ENCODE measurements at places on chromosomes 13 and 19.

DNA sequence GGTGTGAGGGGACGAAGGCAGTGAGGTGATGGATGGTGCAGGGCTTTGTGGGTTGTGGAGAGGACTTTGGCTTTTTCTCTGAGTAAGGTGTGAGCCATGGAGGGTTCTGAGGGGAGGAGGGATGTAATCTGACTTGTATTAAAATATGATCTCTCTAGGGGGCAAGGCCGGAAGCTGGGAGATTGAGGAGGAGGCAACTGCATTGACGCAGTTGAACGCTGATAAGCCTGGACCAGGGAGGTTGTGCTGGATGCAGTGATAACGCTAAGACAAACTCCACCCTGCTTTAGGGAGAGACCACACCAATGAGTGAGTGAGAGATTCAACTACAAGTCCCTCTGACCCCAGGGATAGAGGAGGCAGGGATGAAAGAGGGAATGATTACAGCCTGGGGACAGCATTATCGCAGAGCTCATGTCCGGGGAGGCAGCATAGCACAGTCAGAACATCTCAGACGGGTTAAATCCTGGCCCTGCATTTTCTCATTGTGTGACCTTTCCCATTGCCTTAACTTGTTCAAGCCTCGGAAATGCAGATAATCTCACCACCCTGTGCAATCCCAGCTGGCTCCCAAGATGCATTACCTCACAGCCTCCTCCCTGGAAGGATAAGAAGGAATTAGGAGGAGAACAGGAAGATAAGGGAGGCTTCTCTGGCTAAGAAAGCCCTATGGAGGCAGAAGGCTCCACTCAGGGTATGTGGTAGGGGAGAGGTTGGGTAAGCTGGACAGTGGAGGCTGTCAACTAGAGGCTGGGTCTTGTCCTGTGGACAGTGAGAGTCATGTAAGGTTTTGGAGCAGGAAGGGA, 124.2 kb downstream of the CACNA1A start:
- DNase-seq = no peak

GRCh38 chr13:52348983-52349780, 56.8 kb downstream of the THSD1 start:
- no peak for DNase-seq

GRCh38 chr13:46296921-46297320, 85.2 kb downstream of the LRRC63 start:
- DNase-seq = no peak

DNA sequence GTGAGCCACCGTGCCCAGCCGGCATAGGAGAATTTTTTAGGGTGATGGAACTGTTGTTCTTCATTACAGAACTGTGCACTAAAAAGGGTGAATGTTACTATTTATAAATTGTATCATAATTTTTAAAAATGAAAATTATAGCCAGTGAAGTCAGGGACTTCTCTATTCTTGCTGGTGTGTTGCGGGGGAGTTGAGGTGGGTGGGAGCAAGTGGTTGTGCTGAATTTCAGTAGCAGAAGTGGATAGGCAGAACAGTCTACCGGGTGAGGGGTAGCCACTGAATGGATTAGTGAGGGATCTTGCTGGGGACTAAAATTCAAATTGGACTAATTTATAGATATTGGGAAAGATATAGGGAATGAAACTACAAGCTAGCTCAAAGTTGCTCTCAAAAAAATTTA, 74.0 kb downstream of the CAB39L start:
- no peak for DNase-seq

DNA sequence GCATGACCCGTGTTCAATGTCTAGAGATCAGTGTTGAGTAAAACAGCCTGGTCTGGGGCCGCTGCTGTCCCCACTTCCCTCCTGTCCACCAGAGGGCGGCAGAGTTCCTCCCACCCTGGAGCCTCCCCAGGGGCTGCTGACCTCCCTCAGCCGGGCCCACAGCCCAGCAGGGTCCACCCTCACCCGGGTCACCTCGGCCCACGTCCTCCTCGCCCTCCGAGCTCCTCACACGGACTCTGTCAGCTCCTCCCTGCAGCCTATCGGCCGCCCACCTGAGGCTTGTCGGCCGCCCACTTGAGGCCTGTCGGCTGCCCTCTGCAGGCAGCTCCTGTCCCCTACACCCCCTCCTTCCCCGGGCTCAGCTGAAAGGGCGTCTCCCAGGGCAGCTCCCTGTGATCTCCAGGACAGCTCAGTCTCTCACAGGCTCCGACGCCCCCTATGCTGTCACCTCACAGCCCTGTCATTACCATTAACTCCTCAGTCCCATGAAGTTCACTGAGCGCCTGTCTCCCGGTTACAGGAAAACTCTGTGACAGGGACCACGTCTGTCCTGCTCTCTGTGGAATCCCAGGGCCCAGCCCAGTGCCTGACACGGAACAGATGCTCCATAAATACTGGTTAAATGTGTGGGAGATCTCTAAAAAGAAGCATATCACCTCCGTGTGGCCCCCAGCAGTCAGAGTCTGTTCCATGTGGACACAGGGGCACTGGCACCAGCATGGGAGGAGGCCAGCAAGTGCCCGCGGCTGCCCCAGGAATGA, 1.5 kb upstream of the CEACAM5 start:
- DNase-seq = peak; percentile 20

DNA sequence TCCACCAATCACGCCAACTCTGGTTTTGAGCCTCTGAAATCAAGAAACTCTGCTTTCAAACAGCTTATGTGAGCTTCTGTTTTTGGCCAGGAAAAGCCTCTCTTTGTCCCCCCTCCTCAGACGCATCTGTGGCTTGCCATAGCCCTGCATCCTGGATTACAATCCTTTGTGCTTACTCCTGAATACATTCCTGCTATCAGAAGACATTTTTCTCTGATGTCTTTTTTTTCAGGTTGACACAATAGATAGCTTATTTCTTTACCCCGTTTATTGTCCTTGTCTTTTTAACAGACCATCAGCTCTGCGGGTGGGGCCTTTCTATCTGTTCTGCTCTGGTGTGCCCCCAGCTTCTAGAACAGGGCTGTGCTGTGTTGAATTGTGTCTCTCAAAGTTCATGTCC, 11.0 kb downstream of the PNMA8B start:
- no peak for DNase-seq

- DNase-seq = no peak
These were observed 59.4 kb downstream of the CHST8 start for GRCh38 chr19:33681081-33681680.

- DNase-seq = no peak
These were observed 849 bp downstream of the GAS6 start for GRCh38 chr13:113862931-113863523.

GRCh38 chr19:3049089-3049488, 13.2 kb downstream of the TLE5 start:
- no peak for DNase-seq

- DNase-seq = no peak
These were observed 292.9 kb downstream of the KLF5 start for GRCh38 chr13:73351730-73352129.

GRCh38 chr13:112842931-112843391, 126.1 kb upstream of the MCF2L start:
- no peak for DNase-seq

DNA sequence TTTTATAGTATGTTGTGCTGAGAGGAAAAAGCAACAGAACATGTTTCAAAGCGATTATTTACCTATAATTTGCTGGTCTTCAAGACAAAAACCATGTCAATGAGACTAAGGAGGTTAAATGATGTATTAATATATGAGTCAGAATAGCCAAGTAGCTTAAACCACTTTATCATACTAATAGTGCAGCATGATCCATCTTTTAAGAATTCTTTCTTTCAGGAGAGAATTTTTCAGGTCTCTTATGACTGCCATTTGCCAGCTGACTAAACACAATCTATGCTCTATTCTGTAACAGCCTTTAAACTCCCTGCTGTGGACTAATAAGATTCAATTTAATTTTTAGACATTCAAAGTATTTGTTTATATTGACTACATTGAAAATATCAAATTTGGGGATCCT, 93.7 kb downstream of the TRPC4 start:
- DNase-seq = no peak

GRCh38 chr19:1226227-1226518, 11.6 kb downstream of the CBARP start:
- DNase-seq = no peak

- DNase-seq = no peak
These were observed 95.5 kb downstream of the OXGR1 start for GRCh38 chr13:96898646-96899254.

GRCh38 chr13:100106705-100107104, 17.8 kb downstream of the PCCA start:
- no peak for DNase-seq

- no peak for DNase-seq
These were observed 259.6 kb downstream of the TSHZ3 start for GRCh38 chr19:31089681-31090080.

DNA sequence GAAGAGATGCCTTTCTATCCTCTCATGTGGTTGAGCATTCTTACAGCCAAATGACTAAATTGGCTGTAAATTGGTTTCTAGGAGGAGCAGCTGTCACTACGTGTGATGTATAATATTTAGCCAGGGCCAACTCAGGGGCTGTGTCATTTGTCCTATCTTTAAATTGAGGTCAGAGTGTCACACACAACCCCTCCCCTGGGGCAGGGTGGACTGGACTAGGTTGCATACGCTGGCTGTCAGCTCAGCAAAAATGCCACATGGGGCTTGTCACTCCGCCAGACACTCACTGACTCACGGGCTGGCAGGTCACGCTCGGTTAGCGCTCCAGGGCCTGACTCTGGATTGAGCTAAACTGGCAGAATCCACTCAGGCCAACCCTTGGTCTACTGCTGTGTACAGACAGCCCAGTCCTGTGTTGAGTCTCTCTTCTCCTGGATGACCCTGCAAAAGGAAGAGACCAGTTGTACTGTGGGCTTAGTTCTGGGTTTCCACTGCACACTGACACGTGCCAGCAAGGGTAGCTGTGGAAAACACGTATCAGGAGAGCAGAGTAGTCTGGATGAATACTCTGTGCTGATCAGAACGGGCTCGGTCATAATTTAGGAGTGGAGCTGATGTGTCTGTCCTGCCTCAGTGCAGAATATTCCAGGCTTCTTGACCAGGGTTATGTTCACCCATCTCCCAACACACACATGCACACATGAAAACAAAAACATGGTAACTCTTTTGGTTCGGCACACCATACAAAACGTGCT, 29.1 kb downstream of the SHISA2 start:
- DNase-seq = peak; percentile 47

DNA sequence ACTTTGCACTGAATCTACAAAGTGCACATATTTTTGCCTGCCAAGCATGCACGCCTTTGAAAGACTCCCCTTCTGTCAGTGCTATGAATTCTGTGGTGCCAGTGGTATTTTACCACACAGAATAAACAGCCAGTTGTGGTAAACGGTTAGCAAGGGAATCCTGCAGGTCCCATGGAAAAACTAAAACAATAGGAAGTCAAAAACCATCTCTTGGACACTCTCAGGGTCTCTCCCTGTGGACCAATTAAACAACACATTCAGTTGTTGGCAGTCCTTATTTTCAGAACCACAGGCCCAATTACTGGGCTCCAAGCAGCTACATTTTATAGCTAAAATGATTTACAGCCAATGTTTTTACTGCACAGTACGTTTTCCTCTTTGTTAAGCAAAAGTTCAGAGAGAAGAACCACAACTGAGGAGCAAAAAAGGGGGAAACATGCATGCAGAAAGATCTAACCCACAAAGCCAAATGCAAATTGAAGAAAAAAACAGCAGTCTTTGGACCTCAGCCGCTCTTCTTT, 116.9 kb downstream of the KCTD12 start:
- no peak for DNase-seq

- DNase-seq = no peak
These were observed 12.8 kb upstream of the MAP2K2 start for GRCh38 chr19:4136680-4137088.

All from NCI-H1694 (cell line).